ENCODE measurements at places on chromosomes 12 and 14. TPM values are rescaled to one million over a fixed set of nuclear protein-coding genes. Genes with fewer than 3 reads are reported as not detected.

Gene KRT80
- not detected for polyA plus RNA-seq

Gene SOAT2
- 3.4 TPM for polyA plus RNA-seq

DNA sequence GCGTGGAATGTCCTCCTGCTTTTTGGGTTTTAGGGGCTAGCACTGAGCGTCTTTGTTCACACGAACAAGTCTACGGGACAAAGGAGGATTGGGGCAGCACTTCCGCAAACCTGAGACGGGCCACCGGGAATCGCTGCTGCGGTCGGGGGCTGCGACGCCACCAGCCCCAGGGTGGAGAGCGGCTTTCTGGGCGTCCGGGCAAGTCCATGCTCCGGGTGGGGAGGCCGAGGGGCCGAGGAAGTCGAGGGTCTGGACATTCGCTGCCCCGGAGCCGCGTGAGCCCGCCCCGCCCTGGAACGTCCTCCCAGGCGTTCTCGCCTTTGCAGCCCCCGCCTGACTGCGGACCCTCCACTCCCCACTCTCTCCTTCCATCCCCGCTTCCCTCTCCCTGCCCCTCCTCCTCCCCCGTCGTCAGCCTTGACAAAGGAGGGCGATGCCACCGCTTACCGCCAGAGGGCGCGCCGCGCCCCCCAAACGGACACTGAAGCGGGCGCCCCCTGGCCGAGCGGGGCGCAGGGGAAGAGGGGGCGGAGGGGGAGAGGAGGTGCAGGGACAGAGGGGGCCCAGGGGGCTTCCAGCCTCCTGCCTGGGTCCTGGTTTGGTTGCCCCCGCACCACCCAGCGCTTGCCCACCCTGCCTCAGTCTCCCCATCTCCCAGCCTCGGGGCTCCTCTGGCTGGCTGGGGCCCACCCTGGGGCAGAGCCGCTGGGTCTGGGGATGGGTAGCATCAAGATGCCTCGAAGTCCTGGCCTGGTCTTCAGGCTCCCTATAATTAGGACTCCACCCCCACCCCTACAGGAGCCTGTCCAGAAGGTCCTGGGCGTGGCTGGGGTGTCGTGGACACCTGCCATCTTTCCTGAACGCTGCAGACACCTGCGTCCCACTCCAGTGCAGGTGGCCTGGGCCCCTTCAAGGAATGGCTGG, 39.1 kb upstream of the INF2 start:
- DNase-seq = peak; percentile 90
- H3K27me3 ChIP-seq = no peaks in the 10 kb centered on the region
- H3K36me3 ChIP-seq = no peaks in the 10 kb centered on the region
- H3K4me3 ChIP-seq = no peak overlapping the region
- no peak overlapping the region for H3K27ac ChIP-seq

DNA sequence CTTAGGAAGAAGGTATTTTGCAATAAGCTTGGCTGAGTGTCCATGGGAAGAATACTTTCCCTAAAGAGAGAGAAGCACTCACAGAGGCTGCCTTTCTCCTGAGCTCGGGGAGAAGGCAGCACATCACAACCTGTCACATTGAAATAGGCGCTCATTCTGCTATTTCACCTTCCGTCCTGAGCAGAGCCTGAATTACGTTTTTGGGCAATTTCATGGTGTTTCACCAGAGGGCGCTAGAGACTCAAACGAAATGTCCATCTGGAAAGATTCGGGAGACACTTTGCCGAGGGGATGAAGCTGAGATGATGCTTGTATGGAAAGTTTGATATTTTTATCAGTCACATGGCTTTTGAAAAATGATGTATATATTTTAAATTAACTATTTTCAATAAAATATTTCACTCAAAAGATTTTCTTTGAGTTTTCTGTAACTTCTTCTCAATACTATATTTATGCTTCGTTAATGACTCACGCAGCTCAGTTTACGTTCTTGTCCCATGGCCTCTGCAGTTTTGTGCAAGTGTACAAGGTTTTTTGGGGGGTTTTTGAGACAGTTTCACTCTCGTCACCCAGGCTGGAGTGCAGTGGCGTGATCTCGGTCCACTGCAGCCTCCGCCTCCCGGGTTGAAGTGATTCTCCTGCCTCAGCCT, 17.4 kb upstream of the B4GALNT3 start:
- no peak overlapping the region for H3K4me3 ChIP-seq
- no peaks in the 10 kb centered on the region for H3K27me3 ChIP-seq
- no peak for DNase-seq
- H3K4me1 ChIP-seq = no peaks in the 10 kb centered on the region
- H3K27ac ChIP-seq = no peak overlapping the region

Measured in aorta (tissue), 5 donors.